Uterus (tissue), 4 donors: ENCODE measurements at places on chromosomes 3 and 15.
A peak's percentile ranks its signal among the peaks of the same experiment; 100 is the strongest.

DNA sequence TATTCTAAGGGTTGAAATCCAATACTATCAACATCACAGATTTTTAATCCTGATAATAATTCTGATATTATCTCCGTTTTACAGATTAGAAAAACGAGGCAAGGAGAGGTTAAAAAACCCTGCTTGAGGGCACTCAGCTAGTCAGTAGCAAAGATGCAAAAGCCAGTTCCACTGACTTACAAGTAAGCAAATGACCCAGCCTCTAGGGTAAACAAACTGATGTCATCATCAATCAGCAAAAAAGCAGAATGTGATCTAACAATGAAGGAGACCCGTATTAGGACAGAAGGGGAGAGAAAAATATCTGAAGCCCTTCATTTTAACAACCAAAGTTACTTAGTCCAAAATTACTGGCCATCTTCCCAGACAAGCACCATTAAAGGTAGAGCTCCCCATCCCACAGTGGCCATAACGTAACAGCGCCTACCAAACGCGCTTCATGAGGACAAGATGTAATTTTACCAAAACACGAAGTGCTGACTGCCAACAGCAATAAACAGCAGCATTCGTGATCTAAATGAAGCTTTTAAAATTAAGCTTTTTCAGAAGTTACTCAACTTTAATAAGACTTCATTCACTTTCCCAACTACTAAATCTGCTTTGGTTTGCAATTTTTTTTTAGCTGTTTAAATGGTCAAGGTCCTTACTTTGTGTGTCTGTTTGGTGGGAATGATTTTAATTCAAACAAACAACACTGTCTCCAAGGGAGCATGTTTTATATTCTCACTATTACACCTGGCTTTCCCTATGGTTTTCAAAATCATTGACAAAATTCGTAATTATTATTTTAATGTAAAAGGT lies 176.6 kb downstream of the OSBPL10 start:
- peak; percentile 67 for DNase-seq

GRCh38 chr3:140176526-140176925 lies 241.5 kb downstream of the CLSTN2 start:
- DNase-seq, result no peak

GRCh38 chr3:155572085-155572484 lies 172.8 kb downstream of the PLCH1 start:
- DNase-seq, result no peak

- DNase-seq, result no peak
These were observed 20.3 kb downstream of the UBP1 start for GRCh38 chr3:33419948-33420347.

DNA sequence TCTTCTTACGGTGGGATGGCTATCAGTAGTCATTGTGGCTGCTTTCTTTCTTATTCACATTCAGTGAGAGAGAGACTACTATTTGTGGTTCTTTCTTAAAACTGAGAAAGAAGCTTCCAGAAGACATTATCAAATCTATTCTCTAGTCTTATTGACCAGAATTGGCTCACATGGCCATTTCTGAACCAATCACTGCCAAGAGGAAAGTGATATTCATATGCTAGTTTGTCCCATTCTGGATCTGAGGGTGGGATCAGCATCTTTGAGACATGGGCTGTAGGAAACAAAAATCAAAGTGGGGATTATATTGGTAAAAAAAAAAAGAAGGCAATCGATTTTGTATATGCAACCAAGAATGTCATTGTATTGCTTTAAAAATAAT lies 106.4 kb upstream of the RASGRP1 start:
- DNase-seq, result no peak

DNA sequence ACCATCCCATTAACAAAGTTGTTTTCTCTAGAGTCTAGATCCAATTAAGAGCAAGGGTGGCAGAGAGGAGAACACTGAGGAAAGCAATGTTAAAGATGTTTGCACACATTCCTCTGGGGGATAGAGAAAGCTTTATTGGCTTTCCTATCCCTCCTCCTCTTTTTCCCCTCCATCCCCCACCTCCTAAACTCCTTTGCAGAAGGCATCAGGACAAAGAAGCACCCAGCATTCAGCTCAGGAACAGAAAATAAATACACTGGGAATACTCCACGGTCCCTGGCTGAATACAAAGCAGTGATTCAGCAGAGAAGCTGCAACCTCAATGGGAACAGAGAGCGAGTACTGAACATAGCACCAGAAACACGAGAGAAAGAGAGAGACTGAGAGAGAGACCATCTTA lies 21.9 kb downstream of the LSAMP start:
- DNase-seq, result no peak

GRCh38 chr3:3221528-3221927 lies 42.0 kb upstream of the CRBN start:
- DNase-seq, result no peak

- no peak for DNase-seq
These were observed 34.0 kb downstream of the MINDY4B start for GRCh38 chr3:150871192-150871591.

DNA sequence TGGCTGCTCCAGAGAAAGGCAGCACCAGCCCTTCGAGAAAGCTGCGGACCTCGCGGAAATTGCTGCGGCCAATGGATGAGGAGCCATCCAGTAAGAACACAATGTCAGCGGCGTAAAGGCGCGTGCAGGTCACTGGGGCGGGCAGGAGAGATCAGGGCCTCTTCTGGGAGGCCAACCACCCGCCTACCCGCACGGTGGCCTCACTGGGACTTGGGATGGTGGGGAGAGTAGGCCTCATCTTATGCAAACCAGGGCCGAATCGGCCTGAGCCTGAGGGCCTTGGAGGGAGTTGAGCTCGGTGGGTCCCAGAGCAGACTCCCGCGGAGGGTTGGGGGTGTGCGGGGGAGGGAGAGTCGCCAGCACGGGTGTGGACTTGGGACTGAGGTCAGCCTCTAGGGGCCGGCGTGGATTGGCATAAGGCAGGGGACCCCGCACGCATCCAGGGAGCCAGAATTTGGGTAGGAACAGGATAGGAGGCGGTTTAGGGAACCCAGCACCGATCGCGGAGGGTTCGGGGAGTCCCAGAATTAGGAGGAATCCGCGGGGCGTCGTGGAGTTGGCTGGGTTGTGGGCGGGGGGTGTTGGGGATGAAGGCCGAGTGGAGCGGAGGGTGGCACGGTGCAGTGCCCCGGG lies 596 bp downstream of the COL7A1 start:
- no peak for DNase-seq

DNA sequence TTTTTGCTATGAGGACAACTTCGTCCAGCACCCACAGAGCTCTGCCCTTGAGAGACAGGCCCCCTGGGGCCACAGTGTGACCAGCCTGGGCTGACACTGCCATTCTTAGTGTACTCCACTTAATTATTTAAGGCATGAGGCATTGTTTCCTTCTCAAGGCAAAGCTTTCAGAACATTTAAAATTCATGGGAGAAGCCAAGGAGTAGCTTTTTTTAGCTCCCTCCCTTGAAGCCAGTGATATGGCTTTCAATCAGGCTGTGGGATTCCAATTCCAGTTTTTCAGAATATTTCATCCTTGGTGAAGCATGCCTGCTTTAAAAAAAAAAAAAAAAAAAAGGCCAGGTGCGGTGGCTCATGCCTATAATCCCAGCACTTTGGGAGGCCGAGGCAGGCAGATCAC lies 21.3 kb downstream of the HOMER2 start:
- DNase-seq, result no peak

DNA sequence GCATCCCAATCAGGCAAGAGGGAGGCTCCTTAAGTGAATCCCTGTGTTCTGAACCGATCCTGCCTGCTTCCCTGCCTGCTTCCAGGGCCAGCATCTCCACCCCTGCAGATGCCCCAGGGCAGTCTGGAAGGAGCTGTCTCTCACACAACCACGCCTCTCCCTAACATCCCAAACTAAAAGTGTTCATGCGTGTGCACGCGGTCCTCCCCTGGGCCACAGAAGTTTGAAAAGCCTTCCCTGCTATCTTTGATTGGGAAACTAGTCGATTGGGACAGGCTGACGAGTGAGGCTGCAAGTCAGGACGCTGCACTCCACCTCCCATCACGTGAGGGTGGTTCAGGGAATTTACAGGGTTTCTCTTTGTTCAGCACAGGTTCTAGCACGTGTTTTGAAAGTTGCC lies 340.9 kb upstream of the ICE2 start:
- no peak for DNase-seq

GRCh38 chr15:41967506-41968206 lies 4.7 kb downstream of the EHD4 start:
- no peak for DNase-seq

DNA sequence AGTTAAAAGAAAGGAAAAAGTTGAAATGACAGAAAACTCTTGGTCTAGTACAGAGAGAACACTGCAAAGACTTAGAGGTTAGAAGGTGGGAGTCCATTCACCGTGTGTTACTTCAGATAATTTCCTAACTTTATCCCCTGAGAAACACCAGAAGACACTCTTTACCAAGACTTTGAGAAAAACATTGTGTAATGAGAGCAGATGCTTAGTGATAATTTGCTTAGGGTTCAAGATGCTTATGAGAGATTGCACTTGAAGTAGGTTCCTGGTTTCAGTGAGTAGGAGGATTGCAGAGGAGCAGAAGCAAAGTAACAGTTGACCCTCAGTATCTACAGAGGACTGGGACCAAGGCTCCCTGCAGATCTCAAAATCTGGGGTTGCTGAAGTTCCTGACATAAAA lies 594.1 kb downstream of the NR2F2 start:
- DNase-seq, result no peak

DNA sequence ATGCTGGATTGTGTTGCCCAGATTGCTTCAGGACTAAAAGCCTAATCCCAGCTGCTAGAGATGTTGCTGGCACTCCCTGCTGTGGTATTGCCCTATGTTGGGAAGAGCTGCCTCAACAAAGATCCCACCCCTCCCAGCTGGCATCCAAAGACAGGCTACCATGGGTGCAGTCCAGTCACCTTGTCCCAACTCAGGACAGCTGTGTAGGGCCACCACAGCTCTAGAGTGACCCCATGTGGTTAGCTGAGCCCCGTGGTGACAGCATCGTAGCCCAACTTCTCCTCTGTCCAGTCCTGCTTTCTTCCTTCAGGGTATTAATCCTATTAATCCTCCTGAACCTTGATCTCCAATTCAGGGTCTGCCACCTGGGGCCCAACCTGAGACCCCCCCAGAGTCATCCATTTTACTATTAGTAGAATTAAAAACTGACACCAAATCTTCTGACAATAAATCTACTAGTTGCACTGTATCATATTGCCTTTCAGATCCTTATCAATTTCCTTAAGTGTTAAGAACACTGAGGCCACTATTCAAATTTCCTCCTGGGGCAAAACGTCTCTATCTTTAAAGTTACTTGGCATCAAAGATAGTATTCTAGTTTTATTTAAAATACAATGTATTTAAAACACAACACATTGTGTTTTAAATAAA lies 83.5 kb downstream of the AQP9 start:
- no peak for DNase-seq

- DNase-seq, result no peak
These were observed 533.5 kb upstream of the ZNF385D start for GRCh38 chr3:22284559-22284958.

GRCh38 chr15:39624806-39625205 lies 43.9 kb downstream of the THBS1 start:
- peak; percentile 27 for DNase-seq

- DNase-seq, result no peak
These were observed 59.9 kb downstream of the LIPC start for GRCh38 chr15:58491499-58492202.

GRCh38 chr3:53624061-53624857 lies 129.8 kb downstream of the CACNA1D start:
- DNase-seq, result no peak

DNA sequence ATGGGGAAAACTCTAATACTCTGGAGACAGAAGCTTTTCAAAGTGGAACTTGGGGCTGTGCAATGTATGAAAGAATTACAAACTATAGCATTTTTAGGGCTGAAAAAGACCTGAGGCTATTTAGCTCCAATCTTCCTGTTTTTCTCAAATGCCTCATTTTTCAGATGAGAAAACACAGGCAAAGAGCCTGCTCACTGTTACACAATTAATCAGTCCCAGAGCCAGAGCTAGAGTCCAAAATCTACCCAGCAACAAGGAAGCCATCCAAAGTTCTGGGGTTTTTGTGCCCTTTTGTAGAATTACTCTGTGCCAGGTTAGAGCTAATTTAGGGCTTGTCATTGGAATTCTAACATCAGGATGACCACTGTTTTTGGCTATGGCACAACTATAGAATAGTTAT lies 45.5 kb downstream of the GPR149 start:
- no peak for DNase-seq

DNA sequence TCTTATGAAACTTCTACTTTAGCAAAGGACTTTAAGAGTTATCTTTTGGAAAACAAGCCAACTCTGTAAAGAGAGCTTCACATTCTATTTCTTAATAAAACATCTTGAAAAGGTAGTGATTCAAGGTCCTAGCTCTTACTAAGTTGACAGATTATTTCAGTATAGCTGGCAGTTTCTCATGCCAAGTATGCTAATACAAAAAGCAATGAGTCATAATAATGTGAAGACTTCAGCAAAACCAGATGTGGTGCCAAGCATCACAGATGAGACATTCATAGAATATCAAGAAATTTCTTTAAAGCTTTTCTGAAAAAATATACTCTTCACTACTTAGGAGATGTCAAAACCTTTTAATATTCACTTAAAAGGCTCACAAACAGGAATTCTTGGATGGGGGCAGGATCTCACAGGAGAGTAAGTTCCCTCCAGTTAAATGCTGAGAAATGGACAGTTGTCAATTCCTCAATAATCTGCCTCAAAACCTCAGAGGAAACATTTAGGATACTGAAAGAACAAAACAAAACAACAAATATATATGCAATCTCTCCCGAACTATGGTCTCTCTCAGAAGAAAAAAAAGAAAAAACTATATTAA lies 45.6 kb downstream of the DCBLD2 start:
- DNase-seq, result no peak

DNA sequence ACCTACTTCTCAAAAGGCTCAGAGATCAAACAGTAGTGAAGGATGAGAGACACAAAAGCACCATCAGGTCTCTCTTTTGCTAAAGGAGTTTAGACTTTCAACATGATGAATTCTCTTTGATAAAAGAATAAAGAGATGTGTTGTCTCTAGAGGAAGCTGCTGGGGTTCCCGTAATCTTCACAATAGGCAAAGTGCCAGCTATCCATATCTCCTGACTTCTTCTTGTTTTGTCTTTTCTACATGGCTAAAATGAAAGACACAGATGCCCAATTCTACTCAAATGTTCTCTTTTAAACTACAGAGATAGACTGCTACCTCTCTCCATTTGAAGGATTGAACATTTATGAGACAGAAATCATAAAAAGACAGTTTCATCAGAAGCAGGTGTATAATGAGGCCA lies 38.4 kb upstream of the TUSC7 start:
- DNase-seq, result no peak
